ENCODE measurements at places on chromosomes 2 and 18. TPM values are rescaled to one million over a fixed set of nuclear protein-coding genes. Genes with fewer than 3 reads are reported as not detected.

Gene UBE2F
- polyA plus RNA-seq = 71.6 TPM

Gene SETBP1
- polyA plus RNA-seq = 24.7 TPM

Gene COQ10B
- 19.9 TPM for polyA plus RNA-seq

Gene PLB1
- polyA plus RNA-seq = 10.5 TPM

Gene EVX2
- polyA plus RNA-seq = 0.74 TPM

Gene SCRN3
- polyA plus RNA-seq = 58.8 TPM
